ENCODE measurements at places on chromosomes 11 and 22.
A peak's percentile ranks its signal among the peaks of the same experiment; 100 is the strongest.

GRCh38 chr11:1345737-1346513, 36.5 kb upstream of the TOLLIP start:
- no peak for DNase-seq

DNA sequence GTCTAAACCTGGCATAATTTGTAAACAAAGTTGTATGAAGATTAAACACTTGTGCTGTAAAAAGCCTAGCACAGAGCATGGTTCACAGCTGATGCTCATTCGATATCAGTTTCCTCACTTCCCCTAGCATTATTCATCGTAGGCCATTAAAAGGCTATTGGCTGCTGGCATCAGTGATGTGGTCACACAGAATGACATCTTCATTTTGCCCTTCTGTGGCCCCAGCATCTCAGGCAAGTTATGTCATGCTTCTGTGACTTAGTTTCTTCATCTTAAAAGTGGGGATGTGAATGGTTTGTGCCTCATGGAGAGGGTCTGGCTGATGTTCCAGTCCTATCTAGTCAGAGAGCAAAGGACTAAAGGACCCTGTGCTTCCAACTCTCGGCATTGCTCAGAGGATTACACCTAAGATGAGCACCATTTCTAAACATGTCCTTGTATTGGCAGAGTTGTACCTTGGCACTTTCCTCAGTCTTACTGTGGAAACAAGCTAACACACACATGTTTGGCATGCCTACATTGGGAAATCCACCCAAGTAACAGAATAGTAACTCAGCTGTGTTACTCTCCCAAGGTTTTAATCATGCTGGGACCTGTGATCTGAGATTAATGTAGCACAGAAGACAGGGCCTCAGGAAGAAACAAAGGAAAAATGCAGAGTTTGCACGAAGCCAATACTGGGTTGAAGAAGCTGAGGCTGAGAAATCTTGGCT, 83.5 kb upstream of the OR9Q1 start:
- no peak for DNase-seq

GRCh38 chr11:72239313-72239848, 4.6 kb downstream of the PHOX2A start:
- DNase-seq, result no peak

GRCh38 chr11:123318623-123319022, 111.4 kb upstream of the GRAMD1B start:
- no peak for DNase-seq

DNA sequence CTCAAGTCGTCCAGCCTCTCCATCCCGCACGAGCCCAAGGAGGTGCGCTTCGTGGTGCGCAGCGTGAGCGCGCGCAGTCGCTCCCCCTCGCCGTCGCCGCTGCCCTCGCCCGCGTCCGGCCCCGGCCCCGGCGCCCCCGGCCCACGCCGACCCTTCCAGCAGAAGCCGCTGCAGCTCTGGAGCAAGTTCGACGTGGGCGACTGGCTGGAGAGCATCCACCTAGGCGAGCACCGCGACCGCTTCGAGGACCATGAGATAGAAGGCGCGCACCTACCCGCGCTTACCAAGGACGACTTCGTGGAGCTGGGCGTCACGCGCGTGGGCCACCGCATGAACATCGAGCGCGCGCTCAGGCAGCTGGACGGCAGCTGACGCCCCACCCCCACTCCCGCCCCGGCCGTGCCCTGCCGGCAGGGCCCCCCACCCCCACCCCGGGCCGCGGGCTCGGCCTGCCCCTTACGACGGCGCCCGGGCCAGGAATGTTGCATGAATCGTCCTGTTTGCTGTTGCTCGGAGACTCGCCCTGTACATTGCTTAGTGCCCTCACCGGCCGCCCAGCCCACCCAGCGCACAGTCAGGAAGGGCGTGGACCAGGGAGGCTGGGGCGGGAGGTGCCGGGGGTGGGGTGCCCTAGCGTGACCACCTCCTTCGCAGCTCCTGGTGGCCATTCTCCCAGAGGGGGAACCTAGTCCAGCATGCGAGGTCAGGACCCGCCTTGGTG, 6.9 kb upstream of the ACR start:
- no peak for DNase-seq

GRCh38 chr22:50733521-50734342, 4.3 kb upstream of the ACR start:
- no peak for DNase-seq

DNA sequence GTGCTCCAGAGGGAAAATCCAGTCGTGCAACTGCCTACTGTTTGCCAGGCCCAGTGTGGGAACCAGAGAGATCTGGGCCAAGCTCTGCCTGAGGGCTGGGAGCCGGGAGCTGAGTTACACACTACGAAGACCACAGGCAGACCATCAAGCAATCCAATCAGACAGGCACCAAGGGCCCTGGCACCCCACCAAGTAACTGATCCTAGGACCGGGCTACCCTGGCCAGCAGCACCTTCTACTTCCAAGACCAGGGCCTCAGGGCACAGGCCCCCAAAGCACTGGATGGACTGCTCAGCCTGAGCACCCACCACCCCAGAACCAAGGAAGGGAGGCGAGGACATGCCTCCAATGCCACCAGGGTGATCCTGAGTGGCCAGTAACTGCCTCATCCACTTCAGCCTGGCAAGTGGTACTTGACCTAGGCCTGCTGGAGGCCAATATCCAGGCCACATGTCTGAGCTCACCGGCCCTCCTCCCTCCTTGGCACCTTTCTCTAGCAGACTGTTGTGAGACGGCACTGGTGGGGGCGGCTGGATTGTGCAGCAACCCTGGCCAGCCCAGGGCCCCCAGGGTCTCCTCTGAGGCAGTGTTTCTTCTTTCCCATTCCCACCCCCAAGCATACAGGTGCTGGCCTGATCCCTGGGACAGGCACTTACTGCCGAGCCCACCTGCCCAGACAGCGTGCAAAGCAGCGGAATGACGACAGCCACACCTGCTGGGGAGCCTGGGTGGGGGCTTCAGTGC, 20.7 kb upstream of the ARFGAP3 start:
- no peak for DNase-seq

- no peak for DNase-seq
These were observed 675.3 kb downstream of the BRD1 start for GRCh38 chr22:49152127-49152938.

GRCh38 chr11:15707971-15708370, 593.2 kb downstream of the INSC start:
- DNase-seq, result no peak

DNA sequence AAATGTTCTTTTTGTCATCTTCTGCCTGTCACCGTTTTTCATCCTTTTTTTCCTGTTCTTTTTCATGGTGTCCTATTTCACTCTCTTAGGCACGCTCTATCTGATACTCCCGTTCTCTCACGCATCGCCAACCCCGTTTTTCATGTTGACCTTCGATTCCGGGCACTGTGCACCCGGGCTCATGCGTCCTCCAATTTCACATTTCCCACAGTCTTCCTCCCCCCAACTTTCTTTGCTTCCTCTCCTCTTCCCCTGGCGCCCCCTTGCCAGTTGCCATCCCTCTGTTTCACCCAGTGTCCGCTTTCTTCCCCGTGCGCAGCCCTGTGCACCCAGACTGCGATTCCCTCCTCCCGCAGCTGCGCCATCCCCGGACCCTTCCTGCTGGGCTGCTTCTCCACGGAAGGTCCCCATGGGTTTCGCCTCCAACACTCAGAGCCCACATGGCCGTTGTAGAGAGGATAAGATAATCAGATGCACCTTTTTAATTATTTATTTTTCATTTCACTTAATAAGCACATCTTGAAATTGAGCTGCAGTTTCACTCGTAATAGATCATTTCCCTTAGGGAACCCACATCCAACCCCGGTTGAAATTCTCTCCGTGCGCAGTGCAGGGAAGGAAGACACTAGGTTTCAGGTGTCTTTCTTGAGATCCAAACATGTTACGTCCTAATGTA, 791.1 kb downstream of the NTM start:
- no peak for DNase-seq

DNA sequence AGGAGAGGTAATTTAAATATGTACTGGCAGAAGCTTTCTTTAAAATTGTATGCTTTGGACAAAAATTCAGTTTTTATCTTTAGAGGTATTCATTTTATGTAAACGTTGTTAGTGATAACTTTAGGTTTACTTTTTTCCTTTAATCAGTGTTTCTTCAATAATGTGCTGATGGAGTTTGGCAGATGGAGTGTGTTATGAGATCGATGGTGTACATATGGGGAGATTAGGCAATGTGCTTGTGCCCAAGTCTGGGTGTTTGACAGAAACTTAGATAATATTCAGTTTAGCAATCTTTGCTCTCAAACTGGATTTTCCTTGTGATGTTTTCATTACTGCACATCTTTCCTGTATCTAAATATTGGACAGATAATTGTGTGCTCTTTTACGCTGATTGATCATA, 425.4 kb downstream of the JRKL start:
- no peak for DNase-seq

DNA sequence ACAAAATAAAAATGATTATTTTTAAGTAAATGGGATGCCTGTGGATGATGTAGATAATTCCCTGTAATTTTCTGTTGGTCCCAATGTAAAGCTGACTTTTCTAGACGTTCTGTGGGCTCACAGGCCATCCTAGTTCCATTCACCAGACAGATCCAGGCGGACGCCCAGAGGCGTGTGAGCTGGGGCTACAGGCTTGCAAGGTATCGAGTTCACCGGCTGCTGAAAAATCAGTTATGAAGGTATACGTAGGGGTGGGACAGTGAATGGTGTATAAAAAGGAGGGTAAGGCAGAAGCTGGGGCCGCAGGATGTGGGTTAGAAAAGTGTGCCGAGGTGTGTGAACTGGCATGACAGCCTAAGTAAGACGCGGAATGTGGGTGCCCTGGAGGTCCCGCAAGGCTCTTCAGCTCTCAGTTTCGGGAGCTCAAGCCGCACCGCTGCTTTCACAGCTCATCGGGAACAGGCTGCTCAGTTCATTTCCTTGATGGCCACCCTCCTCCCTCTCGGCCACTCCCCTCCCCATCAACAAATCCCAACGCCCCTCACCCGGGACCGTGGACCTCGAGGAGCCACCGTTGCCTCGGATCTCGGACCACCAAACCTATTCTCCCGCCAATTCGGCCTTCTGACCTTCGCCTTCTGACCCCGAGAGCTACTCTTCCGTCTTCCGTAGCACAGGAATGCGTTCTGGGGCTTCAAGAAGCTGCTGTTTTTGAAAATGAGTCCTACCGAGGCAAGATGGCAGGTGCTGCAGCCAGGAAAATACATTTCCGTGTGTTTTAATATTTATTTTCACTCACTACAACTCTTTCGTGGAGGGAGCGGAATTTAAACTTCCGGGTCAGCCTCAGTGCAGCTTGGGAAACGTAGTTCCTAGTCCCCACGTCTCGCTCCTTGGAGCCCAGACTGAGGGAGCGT, at the start of gene XNDC1N:
TSS of gene XNDC1N (minus strand) at position 775 of the 917 bp plus-strand sequence. CDS start 5,241 bp downstream, outside the sequence.
- no peak for DNase-seq

DNA sequence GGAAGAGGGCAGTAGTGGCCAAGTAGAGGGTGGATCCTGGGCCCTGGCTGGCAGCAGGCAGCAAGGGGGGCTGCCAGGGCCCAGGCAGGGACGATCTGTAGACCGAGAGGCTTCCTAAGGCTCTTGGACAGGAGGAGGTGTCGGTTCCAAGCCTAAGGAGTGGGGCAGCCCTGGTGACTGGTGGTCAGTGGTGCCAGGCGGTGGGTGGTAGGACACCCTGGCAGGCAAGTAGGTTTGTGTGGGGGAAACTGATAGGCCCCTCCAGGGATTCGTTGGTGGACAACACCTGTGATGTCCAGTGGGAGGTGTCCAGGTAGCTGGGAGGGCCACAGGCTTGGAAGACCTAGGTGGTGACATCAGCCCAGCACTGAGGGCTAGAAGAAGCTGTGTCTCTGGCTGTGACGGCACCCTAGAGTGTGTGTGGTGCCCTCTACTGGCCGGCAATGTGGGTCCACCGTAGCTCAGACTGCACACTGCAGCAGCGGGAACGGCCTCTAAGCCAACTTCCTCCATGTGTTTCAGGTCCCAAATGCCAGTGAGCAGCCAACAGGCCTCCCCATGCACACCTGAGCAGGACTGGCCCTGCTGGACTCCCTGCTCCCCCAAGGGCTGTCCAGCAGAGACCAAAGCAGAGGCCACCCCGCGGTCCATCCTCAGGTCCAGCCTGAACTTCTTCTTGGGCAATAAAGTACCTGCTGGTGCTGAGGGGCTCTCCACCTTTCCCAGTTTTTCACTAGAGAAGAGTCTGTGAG, 9.4 kb upstream of the SAMM50 start:
- no peak for DNase-seq

GRCh38 chr22:22721681-22722354, 77.4 kb downstream of the GGTLC2 start:
- no peak for DNase-seq

- peak; percentile 61 for DNase-seq
These were observed at the start of gene CDC42BPG for GRCh38 chr11:64844330-64845128. CDC42BPG (minus strand) TSS chr11:64844653; CDS start chr11:64844569, 84 bp downstream.

DNA sequence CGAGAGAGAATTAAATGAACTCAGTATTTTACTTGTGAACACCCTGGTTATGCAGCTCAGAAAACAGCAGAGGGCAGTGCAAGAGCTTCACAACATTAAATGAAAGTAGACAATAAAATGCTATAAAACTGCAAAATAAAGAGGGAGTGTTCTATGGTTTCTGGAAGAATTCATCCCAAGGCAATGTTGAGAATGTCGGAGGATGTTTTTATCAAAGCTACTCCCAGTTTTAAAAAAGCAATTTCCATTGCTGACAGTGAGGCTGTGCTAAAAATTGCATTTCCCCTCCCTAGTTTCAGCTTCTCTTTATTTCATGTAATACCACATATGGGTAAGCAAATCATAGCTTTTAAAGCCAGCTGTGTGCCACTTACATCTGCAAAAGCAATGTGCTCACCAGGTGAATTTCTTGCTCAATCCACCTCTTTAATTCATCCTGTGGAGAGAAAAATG, 296.8 kb downstream of the RAB38 start:
- no peak for DNase-seq

- no peak for DNase-seq
These were observed 30.2 kb downstream of the CARD18 start for GRCh38 chr11:105109321-105109720.

DNA sequence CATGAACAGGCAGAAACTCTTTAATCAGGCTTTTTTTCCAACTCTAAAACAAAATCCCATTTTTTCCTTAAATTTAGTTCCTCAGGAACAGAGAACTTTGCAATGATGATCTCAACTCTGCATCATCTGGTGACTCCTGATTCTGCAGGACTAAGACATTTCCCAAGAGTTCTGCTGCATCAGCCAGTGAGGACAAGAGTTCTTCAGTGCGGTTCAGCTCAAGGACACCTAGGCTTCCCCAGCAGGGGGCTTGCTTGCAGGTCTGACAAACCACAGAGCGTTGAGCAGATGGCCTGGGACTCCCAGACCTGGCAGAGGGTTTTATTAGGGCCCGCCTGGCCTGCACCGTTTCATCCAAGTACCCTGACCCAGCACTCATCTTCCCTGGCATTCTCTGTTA, 6.4 kb downstream of the CDCA5 start:
- DNase-seq, result no peak

DNA sequence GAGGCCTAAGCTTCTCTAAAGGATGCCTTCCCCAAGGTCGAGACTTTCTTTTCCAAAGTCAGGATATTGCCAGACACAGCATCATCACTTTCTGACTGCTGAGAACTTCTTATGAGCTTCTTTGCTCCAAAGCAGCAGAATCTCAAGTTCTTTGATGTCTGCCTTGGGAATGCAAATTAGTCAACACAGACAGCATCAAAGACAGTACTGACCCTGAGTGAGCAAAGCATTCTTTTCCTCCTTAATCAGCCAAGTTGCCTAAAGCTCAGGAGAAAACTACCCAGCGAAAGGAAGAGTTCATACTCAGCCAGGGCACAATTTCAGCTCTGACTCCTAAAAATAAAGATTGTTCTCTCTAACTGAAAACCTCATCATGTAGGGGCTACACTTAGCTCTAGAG, 98.0 kb downstream of the SLC36A4 start:
- DNase-seq, result no peak

Data from activated gamma-delta T cell (primary cell).